Thoracic aorta (tissue), 2 donors: ENCODE measurements at places on chromosomes 3 and 15. TPM values are rescaled to one million over a fixed set of nuclear protein-coding genes. Genes with fewer than 3 reads are reported as not detected.

Gene NAALADL2
- total RNA-seq = 12.9 TPM

Gene SYNPR
- total RNA-seq = not detected

Gene LTF
- total RNA-seq = 3.0 TPM

Gene HIGD2B
- total RNA-seq = not detected

Gene RTP1
- not detected for total RNA-seq

Gene ACAP2
- 56.7 TPM for total RNA-seq

Gene AMIGO3
- total RNA-seq = 5.8 TPM

Gene SH2D7
- not detected for total RNA-seq

Gene DYNLT2B
- 4.0 TPM for total RNA-seq

Gene CGNL1
- total RNA-seq = 33.5 TPM

Gene AGBL1
- total RNA-seq = not detected

Gene GCSAM
- total RNA-seq = 0.49 TPM

Gene PP2D1
- not detected for total RNA-seq

Gene TRPM1
- not detected for total RNA-seq
